ENCODE measurements at places on chromosomes 7 and 10.
A peak's percentile ranks its signal among the peaks of the same experiment; 100 is the strongest.

DNA sequence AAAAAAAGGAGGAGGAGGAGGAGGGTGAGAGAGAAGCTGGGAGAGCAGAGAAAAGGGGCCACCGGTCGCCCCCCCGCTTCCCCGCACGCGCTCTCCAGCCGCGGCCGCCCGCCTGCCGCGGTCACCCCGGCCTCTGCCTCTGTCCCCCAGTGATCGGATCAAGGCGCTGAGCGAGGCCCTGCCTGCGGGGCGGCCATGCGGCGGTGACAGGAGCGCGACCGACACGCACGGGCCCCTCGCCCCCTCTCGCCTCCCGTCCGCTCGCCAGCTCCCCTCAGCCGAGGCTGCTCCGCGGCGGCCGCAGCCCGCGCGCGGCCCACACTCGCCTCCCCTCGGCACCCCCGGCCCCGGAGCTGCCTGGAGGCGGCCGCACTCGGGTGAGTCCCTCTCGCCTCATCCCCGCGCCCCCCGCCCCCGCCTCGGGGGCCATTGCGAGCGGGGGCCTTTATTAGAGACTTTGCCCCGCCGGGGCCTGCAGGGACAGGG, at the start of gene GTF2I:
Gene GTF2I, plus strand, starts transcription at position 27 of the 486 bp plus-strand sequence. CDS start 31,411 bp downstream, outside the sequence.
- DNase-seq: no peak

GRCh38 chr10:114261076-114261475, 22.0 kb downstream of the VWA2 start:
- no peak for DNase-seq

GRCh38 chr10:20970708-20971107, 73.6 kb upstream of the NEBL start:
- DNase-seq: no peak

GRCh38 chr10:86387178-86387794, 20.7 kb upstream of the GRID1 start:
- DNase-seq: no peak

DNA sequence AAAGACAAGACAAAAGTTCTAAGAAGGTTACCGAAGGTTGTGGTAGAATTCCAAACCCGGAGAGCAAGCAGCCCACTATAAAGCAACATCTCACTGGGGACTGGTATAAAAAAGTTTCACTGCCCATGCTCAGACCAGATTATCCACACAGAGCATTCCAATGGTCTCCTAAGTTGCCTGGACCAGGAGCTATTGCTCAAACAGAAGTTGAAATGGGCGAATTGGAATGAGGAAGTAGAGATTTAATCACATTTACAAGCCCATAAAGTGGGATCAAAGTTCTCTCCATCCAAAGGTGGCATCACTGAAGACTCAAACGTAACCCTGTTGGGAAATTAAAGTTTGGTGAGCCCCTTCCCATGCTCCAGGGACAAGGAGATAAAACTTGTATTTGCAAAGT, 19.8 kb downstream of the OR2F1 start:
- no peak for DNase-seq

DNA sequence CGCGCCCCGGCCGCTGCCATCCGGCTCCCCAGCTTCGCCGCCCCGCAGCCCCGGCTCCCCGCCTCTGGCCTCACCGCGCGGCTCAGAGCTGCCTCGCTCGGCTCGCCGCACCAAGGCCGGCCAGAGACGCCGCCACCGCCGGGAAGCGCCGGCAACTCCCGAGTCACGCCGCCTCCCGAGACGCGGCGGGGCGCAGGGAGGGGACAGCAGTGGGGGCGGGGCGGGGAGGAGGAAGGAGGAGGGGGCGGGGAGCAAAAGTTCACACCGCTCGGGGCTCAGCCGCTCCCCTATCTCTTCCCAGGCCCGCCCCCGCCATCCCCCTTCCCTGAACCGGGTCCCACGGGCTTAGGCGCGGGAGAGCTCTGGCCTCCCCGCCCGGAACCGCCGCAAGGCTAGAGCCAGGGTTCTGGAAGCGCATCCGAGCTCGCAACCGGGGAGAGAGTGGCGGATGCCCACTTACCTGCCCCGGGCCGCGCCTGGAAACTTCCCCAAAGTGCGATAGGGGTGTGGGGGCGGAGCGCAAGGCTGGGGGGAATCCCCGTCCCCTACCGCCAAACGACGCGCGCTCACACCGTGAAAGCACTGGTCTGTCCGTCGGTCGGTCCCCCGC, 1.0 kb downstream of the CHST15 start:
- DNase-seq: peak; percentile 47

DNA sequence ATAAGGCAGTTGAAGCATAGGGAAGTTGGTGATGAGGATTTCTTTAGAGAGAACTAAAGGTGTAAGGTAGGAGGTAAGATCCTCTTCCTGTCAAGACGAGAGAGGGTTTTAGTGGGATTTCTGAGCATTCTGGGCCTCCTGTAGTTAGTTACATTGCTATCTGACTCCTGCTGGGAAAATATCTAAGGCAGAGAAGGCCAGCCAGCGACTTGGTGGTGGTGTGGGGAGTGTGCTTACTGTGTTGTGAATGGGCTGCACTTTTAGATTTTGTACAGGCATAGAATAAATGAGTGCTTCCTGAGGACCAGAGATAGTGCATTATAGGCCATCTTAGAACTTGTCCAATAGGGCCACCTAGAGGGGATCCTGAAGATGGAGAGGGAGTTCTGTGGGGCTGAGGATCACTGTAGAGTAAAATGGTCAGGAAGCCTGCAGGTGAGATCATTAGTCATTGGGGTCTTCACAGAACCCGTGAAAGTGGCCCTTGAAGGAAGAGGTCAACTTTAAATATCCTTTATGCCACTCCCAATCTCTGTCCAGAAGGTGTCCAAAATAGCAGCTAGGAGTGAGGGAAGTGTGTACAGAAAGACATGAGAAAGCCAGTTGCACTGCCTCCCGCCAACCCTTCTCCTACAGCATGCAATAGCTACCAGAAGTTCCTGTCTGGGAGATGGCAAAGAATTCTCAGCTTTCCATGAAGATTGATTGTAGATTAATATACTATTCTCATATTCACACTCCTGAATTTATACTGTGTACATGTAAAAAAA, 266.6 kb downstream of the POLR1F start:
- DNase-seq: peak; percentile 73

DNA sequence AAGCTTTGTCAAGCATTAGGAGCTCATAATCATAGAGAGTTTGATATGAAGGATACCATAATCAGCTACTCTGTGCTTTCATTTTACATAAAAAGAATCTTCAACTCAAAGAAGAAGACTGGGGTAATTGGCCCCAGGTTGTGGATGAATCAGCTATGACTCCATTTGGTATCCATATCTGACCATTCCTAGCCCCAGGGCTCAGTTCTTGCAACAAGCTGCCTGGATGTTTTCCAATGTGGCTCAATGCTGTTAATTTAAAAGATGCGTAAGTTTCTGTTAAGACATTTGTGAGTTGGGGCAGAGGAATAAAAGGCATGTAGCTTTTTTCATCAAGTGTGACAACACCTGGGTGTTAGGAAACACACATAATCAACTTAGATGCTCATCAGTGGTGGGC, 951.1 kb downstream of the NRG3 start:
- DNase-seq: no peak

DNA sequence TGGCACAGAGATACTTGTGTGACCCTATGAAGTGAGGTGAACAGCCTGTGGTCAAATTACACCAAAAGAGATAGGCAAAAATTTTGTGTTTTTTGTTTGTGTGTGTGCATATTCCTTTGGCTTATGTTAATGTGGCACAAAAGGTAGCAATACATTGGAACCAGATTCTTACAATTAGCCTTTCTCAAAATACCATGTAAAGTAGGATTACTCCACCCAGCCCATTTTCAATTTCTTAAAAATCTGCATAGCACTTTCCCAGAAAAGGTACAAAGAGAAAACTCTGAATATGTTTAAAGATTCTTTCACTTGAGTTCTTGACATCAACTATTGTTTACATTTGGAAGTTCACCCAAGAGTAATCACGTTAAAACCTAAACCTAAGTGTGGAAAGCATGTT, 157.3 kb upstream of the YAE1 start:
- DNase-seq: no peak

- no peak for DNase-seq
Observed at GRCh38 chr10:94402843-94403379, 570 bp downstream of the TBC1D12 start.

- DNase-seq: no peak
Observed at GRCh38 chr10:6035931-6036575, 26.1 kb downstream of the IL2RA start.

Data from SW 1271 (cell line).